ENCODE measurements at places on chromosomes 12 and 14.

DNA sequence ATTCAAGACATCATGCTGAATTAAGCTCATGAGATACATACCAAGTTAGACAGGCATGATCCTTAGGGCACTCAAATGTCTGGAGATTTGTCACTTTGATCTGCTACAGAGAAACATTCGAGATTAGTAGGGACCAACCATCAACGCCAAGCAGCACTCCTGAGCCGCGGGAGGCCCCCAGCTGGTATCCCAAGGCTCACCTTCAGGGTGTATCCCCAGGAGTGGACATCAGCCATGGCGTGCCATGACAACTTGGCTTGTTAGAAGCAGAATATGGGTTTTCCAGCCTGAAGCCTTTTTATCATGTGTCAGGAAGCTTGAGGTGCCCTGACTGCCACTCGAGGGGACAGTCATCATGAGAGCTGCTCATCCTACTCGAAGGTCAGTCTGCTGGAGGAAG lies 39.1 kb upstream of the GPHB5 start:
- no peak for DNase-seq

- peak; percentile 28 for DNase-seq
These were observed 117.2 kb downstream of the RGS6 start for GRCh38 chr14:72049462-72049861.

GRCh38 chr12:91892081-91892855 lies 253.4 kb downstream of the BTG1 start:
- DNase-seq = no peak

- DNase-seq = peak; percentile 48
These were observed 4.5 kb downstream of the UBC start for GRCh38 chr12:124909831-124910560.

DNA sequence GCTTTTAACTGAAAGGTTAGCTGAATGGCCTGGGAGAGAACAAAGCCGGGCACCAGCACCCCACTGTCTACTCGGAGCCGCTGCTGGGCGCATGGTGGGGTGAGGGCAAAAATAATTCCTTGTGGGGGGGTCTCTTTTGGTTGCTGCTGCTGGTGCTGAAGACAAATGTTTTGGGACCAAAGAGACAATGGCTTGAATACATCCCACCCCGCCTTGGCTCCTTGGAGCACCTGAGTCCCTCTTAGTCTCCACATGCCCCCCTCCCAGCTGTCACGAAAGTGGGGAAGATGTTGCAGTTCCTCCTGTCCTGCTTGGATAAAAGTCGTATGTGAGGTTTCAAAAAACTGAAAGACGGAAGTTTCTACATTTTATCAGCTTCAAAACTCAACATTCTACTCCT lies 85.0 kb downstream of the PIWIL1 start:
- no peak for DNase-seq

All from suppressor macrophage treated with lipopolysaccharide for 4 hours (primary cell).